Adrenal gland (tissue), 19 donors: ENCODE measurements at places on chromosomes 3 and 15. TPM values are rescaled to one million over a fixed set of nuclear protein-coding genes. Genes with fewer than 3 reads are reported as not detected.

The NR1I2 gene
- 0.61 TPM for total RNA-seq

The PAQR5 gene
- 13.9 TPM for total RNA-seq

The SUCNR1 gene
- total RNA-seq, result 1.4 TPM

The SLC15A2 gene
- 1.4 TPM for total RNA-seq

The SPINK8 gene
- total RNA-seq, result not detected

The UCN2 gene
- total RNA-seq, result not detected

The CHL1 gene
- total RNA-seq, result 2.3 TPM
